Sigmoid colon (tissue), 7 donors: ENCODE measurements at places on chromosomes 4 and X.
A peak's percentile ranks its signal among the peaks of the same experiment; 100 is the strongest.

DNA sequence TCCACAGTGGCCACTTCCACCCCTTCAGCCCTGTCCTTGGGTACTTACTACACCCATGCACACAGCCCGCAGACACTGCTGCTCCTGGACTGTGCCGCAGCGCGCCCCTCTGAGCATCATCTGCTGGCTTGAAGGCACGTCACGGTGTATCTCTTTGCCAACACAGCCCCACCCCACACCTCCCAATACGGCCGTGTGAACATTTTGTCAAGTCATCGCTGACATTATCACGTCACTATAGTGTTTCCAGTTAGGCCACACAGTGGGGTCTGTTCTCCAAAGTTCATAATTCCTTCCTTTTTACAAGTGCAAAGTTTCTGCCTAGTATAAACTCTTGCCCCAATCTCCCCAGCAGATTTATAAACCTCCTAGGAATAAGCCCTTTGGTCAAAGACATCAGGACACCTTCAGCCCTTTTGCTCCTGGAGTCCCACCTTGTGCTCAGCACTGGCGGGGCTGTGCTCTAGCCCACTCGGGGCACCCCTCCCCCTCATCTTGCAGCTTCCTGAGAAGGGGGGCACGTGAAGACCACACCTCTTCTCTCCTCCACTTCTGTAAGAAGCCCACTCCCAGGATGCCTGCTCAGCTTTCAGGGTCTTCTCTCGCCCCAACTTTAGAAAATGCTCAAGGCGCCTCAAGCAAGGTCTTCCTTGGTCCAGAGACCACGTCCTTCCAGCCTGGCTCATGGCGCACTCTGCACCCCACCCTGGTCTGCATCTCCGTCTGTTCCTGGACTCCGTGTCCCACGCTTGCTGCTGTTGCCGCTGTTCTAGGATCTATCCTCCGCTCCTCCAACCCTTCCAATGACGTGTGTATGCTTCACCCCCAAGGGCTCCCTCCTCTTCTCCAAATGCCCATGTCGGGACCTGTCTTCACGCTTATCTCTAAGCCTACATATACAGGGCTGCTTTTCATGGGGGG lies 7.2 kb downstream of the FAM53A start:
- no peaks in the 10 kb centered on the region for H3K27me3 ChIP-seq
- H3K27ac ChIP-seq: no peak overlapping the region
- no peak for DNase-seq
- no peak overlapping the region for H3K4me3 ChIP-seq

- no peak for DNase-seq
- no peak overlapping the region for H3K4me3 ChIP-seq
- H3K36me3 ChIP-seq: no peaks in the 10 kb centered on the region
- no peaks in the 10 kb centered on the region for H3K4me1 ChIP-seq
These were observed 77.8 kb downstream of the OR13H1 start for GRCh38 chrX:131621650-131622049.

DNA sequence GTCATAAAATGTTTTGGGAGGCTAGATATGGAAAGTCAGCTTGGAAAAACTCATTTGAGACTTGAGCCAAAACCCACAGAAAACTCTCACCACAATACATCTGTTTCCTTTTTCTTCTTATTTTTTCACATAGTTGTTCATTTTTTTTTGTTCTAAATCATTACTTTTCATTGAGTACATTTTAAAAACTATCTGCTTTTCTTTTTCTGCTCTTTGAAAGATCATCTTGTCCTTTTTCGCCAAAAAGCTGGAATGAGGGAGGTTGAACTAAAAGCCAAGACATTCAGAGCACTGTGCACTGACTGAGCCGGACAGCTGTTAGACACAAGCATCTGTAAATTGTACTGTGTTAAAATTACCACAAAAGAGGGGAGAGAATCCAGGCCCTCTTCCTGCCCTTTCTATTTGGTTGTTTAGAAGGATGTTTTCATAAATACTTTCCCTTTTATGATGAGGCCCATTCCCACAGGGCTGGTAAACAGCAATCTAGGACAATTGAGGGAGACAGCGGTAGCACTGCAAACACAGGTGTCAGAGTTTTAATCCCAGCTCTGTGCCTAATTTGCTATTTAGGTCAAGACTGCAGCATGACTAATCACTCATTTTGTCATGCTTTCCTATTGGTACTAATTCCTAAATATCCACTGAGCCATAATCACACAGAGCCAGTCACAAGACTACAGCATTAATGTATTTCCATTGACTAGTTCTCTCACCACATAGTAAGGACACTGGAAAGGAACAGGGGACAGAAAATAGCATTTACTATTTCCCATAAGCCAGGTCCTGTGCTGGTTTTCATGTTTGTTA lies 7.3 kb upstream of the RNF150 start:
- no peak overlapping the region for H3K4me3 ChIP-seq
- H3K4me1 ChIP-seq: no peaks in the 10 kb centered on the region
- no peak overlapping the region for H3K27ac ChIP-seq
- no peaks in the 10 kb centered on the region for H3K27me3 ChIP-seq

GRCh38 chr4:168881781-168882420 lies 128.2 kb downstream of the CBR4 start:
- H3K27me3 ChIP-seq: no peaks in the 10 kb centered on the region
- no peak overlapping the region for H3K4me3 ChIP-seq
- H3K27ac ChIP-seq: peak overlapping the region; percentile 80
- no peak for DNase-seq
- H3K36me3 ChIP-seq: no peaks in the 10 kb centered on the region

DNA sequence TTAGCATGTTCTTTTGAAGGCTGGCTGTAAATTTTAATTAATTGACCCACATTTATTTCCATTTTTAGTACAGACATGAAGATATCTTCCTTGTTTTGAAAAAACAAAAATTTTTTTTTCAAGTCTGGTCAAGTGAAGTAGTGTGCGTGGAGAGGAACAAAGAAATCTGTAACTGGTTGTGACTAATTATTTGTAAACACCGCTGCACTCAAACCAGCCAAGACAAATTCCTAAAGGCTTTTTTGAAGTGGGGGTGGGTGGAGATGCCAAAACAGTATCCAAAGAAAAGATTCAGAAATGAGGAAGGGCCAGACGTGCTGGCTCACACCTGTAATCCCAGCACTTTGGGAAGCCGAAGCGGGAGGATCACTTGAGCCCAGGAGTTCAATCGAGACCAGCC lies 88.3 kb downstream of the SHROOM2 start:
- H3K36me3 ChIP-seq: no peaks in the 10 kb centered on the region
- no peak for DNase-seq
- H3K4me1 ChIP-seq: no peaks in the 10 kb centered on the region
- no peak overlapping the region for H3K4me3 ChIP-seq
- H3K27ac ChIP-seq: no peak overlapping the region
